Body of pancreas (tissue), 4 donors: ENCODE measurements at places on chromosomes 12 and 14. TPM values are rescaled to one million over a fixed set of nuclear protein-coding genes. Genes with fewer than 3 reads are reported as not detected.

CBLN3 gene
- total RNA-seq, result 0.33 TPM

OR4E2 gene
- total RNA-seq, result not detected

SAMD4A gene
- total RNA-seq, result 11.2 TPM

RPAP3 gene
- total RNA-seq, result 6.9 TPM

LRTM2 gene
- not detected for total RNA-seq

MYH6 gene
- 0.26 TPM for total RNA-seq

FAM181A gene
- not detected for total RNA-seq

C12orf60 gene
- not detected for total RNA-seq

GPR84 gene
- total RNA-seq, result not detected

TEX52 gene
- total RNA-seq, result not detected

EIF2B2 gene
- total RNA-seq, result 12.9 TPM

SLC17A8 gene
- not detected for total RNA-seq

CHST11 gene
- 14.5 TPM for total RNA-seq

RNF212B gene
- total RNA-seq, result not detected

DPF3 gene
- 0.78 TPM for total RNA-seq

- DNase-seq, result no peak
Measured at GRCh38 chr14:65357689-65358088, 54.8 kb upstream of the FUT8 start.

- no peak for DNase-seq
Measured at GRCh38 chr12:32611986-32612385, 67.1 kb upstream of the DNM1L start.

GRCh38 chr12:120264086-120264903, 1.2 kb downstream of the PXN start:
- DNase-seq, result peak; percentile 38

GRCh38 chr12:93243382-93243688, 134.4 kb upstream of the NUDT4 start:
- no peak for DNase-seq

DNA sequence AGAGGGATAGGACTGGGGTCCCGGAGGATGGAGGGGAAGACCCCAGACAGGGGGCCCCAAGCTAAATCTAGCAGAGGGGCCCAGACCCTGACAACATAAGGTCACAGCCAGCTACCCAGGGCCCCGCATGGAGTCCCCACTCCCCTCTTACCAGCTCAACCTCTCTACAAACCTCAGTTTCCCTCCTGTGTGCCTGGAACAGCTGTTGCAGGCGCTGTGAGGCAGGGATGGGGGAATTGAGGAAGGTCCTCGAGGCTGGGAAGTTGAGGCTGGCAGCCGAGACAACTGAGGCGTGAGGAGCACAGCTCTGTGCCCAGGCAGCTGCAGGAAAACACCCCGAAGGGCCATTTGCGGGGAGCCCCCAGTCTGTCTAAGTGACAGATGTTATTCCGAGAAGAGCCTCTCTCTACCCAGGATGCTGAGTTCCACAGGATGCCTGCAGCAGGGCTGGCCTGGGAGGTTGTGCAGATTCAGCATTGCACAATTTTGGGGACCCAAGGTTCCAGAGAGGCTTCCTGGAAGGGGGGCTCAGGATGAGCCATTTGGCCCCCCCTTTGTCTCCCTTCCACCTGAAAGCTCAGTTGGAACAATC, 42.7 kb upstream of the NCOR2 start:
- DNase-seq, result no peak

DNA sequence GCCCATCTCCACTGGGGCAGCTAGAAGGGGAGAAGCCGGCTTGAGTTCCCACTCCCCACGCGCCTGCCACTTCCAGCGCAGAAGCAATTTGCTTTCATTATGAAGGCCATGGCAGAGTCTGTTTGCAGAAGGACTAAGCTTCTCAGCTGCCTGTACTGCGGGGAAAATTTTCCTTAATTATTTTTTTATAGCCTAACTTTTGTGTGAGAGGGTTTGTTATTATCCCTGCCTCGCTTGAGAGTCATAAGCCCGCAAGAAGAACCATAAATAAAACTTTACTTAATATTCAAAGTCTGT, 56.0 kb upstream of the DLK1 start:
- DNase-seq, result no peak

GRCh38 chr12:89756585-89757398, 48.2 kb upstream of the ATP2B1 start:
- no peak for DNase-seq

GRCh38 chr14:23077962-23078361, 17.0 kb downstream of the ACIN1 start:
- no peak for DNase-seq

DNA sequence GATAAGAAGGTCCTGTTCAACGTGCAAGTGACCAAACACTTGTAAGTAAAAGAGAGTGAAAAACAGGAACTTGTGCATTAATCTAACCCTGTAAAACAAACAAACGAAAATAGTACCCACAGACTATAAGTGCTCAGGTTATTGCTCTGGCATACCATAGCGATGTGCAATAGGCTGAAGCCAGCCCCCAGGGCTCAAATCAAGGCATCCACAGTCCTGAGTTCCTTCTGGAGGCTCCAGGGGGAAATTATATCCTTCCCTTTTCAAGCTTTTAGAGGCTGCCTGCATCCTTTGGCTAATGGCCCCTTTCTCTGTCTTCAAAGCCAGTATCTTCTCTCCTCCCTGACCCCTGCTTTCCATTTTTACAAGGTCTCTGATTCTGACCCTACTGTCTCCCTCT, 8.1 kb upstream of the CMAS start:
- DNase-seq, result no peak

DNA sequence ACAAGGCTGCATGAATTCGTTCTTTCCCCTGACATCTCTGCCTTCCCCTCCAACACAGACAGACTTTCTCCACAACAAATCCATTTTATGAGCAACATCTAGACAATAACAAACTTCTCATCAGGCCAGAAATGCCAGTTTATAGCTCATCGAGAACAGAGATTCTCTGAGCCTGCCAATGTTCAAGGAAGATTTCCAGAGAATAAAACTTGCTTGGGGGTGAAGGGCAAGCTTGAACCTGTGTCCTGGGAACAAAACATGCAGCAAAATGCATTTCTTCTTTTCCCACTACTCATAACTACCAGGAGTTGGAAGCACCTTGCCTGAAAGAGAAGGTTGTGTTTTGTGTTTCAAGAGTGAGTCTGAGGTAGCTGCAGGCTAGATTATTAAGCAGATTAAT, 6.8 kb downstream of the MAP1LC3B2 start:
- DNase-seq, result no peak

DNA sequence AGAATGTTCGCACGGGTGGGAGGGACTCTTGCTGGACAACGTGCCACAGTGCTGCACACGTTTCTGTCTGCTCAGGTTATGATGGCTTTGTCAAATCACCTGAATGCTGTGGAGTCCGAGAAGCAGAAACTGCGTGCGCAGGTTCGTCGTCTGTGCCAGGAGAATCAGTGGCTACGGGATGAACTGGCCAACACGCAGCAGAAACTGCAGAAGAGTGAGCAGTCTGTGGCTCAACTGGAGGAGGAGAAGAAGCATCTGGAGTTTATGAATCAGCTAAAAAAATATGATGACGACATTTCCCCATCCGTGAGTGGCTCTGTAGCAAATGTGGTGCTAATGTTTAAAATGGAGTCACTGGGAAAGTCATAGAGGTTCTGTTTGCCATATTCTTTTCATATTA, 28.5 kb downstream of the KLC1 start:
- DNase-seq, result no peak

DNA sequence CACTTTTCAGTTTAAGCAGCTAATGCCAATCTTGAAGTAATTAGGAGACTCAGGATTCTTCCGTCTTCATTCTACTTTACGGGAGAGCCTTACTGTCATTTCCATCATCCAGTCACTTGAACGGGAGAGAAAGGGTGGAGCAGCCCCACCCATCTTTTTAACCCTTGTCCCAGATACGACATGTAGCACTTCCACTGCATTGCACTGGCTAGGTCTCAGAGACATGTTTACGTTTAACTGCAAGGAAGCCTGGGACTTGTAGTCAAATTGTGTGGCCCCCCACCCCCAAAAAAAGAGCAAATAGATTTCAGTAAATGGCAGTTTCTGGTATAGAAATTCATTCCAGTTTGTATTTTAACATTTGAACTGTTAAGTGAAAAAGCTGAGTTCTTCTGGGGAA, 46.1 kb upstream of the SYT1 start:
- DNase-seq, result no peak

DNA sequence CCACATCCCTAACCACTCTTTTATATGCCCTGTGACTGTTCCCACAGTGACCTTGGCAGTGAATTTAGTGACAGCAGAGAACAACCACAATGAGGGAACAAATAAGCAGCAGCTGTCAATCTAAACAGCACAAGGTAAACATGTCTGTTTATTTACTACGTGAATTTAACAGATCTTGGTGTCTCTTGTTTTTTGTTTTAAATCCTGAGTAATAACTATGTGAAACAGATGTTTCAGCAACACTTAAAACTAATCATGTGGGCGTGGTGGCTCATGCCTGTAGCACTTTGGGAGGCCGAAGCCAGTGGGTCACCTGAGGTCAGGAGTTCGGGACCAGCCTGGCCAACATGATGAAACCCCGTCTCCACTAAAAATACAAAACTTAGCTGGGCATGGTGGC, 17.0 kb upstream of the CFAP54 start:
- DNase-seq, result no peak

GRCh38 chr14:24310265-24310645, 315 bp downstream of the LTB4R2 start:
- DNase-seq, result no peak

DNA sequence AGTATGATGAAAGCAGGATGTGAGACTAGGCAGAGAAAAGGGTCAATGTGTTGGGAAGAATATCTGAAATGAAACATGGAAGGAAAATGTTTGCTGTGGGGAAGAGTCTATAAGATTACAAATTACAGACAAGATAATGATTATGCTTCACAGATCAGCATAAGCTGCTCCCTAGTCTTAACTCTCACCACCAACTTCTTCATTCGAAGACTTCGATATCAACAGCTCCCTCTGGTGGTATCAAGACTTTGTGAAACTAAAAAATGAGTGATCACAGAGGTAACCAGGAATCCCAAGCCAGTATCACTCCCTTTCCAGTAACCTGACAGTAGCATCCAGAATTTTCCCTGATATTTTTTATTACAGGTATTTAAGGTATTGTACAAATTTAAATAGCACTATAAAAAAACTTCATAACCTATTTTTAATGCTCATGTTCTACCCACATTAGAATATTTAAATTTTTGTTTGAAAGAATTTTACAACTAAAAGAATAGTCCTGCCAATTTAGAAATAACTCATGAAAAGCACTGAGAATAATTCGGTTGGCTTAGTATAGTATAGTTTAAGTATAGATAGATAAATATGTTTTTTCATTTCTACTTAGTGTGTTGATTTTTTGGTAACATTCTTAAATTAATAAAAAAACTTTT, 84.4 kb downstream of the C2CD5 start:
- DNase-seq, result no peak
